ENCODE measurements at places on chromosomes 16 and 17.

GRCh38 chr17:30590081-30590733 lies 113.0 kb downstream of the GOSR1 start:
- no peak for DNase-seq

DNA sequence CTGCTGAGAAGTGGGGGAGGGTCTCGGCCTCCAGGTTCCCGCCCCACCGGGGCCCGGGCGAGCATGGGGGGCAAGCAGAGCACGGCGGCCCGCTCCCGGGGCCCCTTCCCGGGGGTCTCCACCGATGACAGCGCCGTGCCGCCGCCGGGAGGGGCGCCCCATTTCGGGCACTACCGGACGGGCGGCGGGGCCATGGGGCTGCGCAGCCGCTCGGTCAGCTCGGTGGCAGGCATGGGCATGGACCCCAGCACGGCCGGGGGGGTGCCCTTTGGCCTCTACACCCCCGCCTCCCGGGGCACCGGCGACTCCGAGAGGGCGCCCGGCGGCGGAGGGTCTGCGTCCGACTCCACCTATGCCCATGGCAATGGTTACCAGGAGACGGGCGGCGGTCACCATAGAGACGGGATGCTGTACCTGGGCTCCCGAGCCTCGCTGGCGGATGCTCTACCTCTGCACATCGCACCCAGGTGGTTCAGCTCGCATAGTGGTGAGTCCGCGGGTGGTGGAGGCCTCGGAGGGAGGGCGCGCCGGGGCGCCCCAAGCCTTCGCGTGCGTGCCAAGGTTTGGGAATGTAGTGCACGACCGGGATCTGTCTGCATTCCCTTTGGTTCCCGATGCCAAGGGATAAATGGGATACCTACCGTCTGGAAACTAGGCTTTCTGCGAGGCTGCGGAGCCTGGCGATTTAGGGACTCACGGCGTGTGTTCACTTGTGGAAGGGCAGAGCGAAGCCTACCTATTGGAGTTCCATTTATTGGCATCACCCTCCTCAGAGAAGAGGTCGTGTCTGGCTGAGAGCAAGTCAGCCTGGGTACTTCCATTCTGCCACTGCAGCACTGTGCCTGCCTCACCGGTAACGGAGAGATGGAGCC lies 1.0 kb downstream of the ZNRF1 start:
- peak; percentile 26 for DNase-seq

DNA sequence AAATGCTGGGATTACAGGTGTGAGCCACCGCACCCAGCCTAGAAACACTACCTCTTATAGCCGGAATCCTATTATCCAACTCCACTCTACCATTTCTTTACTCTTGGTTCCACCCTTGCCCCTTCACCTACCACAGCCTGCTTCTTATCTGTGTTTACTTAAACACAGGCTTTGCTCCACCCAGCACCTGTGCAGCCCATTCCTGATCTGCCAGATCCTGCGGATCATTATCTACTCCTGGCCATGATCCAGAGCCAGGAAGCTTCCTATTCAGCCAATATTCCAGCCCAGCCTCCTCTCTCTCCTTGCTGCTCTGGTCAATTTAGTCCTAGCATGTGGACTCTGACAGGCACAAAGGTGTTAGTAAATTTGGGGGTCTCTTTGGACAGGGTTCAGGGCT lies 98.8 kb upstream of the MED13 start:
- no peak for DNase-seq

DNA sequence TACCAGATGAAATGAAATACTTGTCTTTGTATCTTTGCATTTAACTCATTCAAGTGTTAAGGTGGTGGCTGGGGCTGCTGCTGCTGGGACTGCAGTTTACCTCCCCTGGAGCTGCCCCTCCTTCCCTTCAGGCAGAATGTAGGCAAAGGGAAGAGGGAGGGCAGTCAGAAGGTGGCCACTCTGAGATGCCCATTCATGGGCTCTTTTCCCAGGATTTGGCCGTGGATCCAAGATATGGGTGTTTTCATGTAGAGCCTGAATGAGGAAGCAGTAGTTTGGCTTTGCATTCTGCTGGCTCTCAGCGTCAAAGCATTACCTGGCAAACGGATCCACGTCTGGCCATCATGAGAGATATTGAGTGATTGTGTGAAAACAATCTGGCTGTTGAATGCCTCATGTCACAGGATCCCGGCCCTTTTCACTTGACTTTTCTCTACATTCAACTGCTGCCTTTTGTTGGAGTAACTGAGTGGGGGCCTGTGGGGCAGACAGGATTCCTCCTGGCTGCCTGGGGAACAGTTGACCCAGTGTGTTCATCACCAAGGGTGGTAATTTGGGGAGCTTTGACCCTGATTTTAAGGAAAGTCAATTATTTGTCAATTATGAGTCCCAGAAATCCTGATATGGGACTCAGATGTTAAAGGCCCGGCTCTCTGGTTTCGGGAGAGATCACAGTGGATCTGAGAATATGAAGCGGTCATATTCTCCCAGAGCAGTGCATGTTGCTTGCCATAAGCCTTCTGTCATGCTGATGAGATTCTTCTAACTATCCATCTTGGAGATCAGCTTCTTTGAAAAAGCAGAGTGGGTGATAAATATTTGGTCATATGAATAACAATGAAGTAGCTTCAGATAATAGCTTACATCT lies 236.8 kb downstream of the IRX3 start:
- DNase-seq = no peak

GRCh38 chr16:6576606-6577005 lies 756.0 kb upstream of the RBFOX1 start:
- no peak for DNase-seq

GRCh38 chr16:70483426-70483825 lies 29.0 kb downstream of the FCSK start:
- no peak for DNase-seq

DNA sequence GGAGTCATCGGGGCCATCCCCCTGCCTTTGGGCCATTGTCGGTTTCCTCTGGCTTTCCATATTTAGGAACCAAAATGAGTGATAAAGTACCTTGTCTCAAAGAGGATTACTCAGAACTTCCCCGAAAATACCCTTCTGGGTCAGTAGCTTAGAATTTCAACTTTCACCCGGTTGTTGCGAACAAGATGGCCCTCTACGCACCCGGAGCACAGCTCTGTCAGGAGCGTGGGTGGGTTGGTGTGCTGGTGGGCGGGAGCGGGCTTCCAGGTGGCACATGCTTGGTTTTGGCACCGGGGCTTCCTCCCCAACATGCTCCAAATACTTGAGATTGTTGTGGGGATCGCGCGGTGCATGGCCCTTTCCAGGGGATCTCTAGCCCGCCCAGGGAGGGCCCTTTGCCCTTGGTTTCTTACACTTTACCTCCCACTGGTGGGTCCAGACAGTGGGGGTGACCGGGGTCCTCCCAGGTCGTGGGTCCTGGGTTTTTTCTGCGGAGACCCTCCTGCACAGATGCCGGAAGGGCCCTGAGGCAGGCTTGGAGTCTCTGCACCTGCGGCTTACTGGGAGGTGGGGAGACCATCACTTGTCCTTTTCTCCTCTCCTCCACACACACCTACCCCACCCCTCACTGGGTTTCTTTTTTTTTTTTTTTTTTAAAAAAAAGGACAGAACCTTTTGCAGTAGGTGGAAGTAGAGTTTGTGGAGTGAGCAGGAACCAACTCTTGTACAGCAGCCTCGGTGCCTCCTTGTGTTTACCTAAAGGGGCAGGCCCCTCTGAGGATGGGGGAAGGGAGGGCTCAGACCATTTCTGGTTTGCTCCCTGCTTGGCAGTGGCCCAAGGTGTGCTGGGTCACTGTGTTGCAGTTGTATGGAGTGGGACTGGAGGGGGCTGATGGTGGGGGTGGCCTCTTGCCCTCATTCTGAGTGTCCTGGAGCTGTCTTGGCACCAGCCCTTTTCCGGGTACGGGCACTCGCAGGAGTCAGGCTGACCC lies 142.1 kb downstream of the SEC14L1 start:
- no peak for DNase-seq

DNA sequence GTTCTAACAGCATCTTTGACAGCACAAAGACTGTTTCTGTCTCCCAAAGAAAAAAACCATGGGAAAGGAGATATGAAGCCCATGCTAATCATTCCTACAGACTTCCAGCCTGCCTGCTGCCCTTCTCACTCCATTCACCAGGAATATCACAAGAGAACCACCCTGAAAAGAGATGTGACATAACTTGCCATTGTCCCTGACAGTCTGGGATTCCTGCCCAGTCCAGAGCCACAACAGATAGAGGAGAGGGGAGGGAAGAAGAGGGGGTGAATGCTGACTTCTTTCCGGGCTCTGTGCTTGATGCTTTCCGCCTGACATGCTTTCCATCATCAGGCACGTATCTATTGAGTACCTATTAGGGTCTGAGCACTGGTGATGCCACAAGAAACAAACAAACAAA lies 31.6 kb upstream of the ASIC2 start:
- DNase-seq = no peak

DNA sequence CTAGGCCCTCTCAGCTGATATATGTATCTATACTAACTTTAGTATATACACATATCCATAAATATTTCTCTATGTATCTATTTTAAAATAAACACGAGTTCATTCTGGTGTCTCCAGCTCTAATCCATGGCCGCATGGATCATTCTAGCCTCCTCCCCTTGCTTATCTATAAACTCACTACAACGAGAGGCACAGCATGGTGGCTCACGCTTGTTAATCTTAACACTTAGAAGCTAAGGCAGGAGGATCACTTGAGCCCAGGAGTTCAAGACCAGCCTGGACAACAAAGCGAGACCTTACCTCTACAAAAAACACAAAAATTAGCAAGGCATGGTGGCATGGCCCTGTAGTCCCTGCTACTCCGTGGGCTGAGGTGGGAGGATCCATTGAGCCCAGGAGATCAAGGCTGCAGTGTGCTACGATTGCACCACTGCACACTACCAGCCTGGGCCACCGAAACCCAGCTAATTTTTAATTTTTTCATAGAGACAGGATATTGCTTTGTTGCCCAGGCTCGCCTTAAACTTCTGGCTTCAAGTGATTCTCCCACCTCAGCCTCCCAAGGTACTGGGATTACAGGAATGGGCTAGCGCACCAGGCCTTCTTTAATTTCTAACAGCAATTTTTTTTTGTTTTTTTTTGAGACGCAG lies 3.9 kb upstream of the ZNF207 start:
- DNase-seq = no peak

GRCh38 chr17:29977836-29978235 lies 36.4 kb downstream of the EFCAB5 start:
- no peak for DNase-seq

GRCh38 chr16:27819881-27820610 lies 243.5 kb downstream of the GSG1L start:
- no peak for DNase-seq

- DNase-seq = no peak
Measured at GRCh38 chr17:78607038-78607437, 29.8 kb upstream of the DNAH17 start.

DNA sequence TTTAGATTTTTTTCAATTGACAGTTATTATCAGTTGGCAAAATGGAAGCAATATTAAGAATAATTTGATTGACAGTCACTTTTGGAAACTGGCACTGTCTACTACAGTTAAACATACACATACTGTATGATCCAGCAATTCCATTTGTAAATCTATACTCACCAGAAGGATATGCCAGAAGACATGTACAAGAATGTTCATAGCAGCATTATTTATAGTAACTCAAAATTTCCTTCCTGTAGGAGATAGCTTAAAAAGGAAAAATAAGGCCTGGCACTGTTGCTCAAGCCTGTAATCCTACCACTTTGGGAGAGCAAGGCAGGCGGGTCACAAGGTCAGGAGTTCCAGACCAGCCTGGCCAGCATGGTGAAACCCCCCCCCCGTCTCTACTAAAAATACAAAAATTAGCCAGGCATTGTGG lies 89.3 kb downstream of the VMP1 start:
- no peak for DNase-seq

- DNase-seq = no peak
Measured at GRCh38 chr17:7707446-7707845, 2.4 kb downstream of the EFNB3 start.

DNA sequence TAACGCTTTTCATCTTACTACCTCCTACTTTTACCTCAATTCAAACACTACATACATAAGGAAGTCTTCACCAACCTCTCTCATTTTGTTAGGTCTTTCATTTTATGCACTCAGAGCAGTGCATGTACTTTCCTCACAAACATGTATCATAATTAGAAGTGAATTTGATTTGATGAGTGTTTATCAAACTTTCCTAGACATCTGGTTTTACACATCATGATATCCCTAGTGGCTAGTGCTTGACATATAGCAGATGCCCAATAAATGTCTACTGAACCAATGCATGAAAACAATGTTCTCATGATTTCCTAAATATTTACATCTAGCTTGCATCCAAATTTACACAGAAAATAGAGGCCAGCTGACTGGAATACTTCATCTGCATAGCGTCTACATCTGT lies 323.4 kb upstream of the KIF2B start:
- no peak for DNase-seq

- DNase-seq = no peak
Measured at GRCh38 chr17:32350666-32351418, 885 bp downstream of the ZNF207 start.

DNA sequence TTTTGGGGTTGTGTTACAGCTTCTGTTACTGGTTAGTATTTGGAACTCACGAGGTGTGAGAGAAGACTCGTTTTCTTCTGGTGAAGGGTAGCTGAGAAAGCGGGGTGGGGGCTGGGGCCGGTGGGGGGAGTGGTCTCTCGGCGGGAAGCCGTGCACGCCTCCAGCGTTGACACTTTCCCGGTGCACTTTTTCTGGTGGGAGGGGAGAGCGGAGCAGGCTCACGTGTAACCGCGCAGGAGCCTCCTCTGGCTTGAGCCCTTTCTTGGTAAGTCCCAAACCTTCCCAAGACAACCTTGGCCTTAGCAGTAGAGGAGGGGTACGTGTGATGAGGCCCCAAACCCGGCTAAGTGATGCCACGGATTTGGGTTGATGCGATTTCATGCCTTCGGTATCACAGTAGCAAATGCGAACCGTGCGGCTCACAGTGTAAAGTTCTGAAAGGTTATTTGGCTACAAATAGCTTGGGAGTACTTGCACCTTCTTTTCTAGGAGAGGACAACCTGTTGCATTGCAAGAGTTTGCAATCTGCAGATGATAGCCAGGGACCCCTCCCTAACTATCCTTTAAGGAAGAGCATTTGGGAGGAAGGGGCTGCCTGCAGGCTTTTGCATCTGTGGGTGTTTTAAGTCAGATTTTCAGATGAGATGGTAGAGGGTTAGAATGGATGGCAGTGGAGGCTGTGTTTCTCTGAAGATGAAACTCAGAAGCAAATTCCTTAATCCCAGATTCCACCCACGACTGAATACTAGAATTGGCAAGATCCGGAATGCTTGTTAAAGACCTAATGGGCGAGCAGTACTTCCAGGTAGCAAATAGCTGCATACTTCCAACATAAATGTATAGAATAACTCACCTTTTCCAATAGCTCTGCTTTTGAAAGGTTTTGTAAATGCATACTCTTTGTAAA lies 1.5 kb downstream of the HLF start:
- no peak for DNase-seq

GRCh38 chr17:28741358-28742349 lies 2.2 kb upstream of the TRAF4 start:
- DNase-seq = no peak

All from stimulated activated CD4-positive, alpha-beta T cell treated with anti-CD3 and anti-CD28 coated beads, Interleukin-15, amount 100 ng/mL, for 1 hour (primary cell).